ENCODE measurements at places on chromosomes 3 and 15.

DNA sequence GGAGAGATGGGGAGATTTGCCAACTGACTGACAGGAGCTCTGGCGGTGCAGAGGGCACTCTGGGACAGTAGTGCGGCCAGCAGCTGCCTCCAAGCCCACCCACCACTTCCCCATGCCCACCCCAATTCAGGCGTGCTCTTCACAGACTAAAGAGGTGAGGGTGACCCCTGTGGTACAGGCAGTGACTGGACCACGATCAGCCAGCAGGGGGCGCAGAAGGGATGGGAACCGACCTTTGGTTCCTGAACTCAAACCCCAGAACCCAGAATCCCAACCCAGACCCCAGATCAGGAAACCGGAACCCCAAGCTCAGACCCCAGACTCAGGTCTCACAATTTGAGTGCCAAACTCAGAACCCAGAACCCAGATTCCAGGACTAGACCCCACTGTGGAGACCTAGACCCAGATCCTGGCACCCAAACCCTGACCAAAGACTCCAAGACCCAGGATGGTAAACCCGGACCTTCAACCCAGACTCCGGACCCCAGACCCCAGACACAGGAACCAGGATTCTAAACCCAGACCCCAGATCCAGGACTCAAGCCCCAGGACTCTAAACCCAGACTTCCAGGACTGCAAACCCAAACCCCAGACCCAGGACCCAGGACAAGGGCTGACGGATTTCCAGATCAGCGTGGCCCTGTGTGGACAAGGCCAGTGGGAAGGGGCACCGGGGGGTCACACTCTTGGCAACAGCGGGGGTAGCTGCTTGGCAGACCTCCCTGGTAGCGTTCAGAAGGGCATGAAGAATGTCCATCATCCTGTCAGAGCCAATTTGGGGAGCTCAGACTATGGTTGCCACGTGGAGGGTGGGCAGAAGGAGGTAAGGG is 3.7 kb upstream of the MYL3 start:
- DNase-seq = peak; percentile 83

GRCh38 chr3:140187656-140188221 is 252.8 kb downstream of the CLSTN2 start:
- DNase-seq = no peak

DNA sequence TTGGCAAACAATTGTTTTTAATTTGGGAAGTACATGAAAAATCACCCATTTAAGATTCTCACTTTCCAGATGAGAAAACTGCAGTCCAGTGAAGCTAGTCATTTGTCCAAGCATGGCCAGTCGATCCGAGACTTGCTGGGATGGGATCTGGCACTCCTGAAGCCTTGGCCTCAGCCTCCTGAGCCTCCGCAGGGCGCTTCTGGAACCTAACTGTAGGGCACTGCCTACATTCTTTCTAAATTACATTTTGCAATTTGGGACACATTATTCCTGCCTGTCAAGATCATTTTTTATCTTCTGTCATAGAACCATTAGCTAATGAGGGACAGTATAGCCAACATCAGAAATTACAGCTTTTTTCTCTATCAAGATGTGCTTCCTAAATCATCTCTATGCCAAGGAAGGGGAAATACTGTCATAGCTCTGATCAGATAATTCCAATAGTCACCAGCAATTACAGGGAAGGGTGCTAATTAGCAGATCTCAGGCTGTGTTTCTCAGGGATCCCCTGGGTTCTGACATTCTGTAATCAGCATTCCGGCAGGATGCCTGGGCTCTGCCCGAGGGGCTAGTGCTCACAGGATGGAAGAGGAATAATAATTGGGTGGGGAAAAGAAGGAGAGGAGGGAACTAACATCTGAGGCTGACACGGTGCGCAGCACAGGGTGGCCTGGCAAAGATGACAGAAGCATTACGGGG is 28.3 kb downstream of the ANAPC13 start:
- no peak for DNase-seq

GRCh38 chr3:150583028-150583427 is 20.1 kb upstream of the SELENOT start:
- no peak for DNase-seq

GRCh38 chr3:31226346-31226745 is 306.4 kb upstream of the STT3B start:
- DNase-seq = no peak

GRCh38 chr3:115836944-115837343 is 213.6 kb downstream of the GAP43 start:
- no peak for DNase-seq

DNA sequence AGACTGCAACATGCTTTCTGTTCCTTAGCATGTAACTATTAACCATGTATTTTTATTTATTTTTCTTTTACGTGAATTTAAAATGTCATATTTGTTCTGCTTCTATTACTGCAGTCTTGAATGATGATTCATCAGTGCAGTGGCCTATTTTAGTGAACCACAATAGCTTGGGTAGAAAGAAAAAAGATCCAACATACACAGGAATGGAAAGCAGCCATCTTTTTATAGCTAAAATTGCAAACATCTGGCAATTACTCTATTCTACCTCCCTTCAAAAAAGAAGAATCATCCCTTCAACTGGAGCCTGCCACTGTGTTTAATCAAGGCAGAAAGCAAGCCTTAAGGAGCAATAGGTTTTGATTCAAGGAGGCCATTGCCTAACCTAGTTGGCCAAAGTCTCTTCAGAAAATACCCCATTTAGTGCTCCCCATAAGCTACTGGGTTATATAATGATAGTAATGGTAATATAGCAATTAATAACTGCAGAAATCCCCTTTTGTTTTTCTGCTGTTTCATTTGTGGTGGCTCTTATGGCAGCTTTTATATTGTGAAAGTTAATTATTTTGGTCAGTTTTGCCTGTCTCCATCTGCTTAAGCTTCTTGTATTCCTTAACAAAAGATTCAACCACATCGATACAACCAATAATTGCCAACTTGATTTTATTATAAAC is 267.3 kb downstream of the LPP start:
- DNase-seq = peak; percentile 21

GRCh38 chr15:28786521-28786920 is 61.9 kb downstream of the GOLGA6L7 start:
- DNase-seq = no peak

GRCh38 chr15:69616558-69616957 is 163.9 kb downstream of the RPLP1 start:
- no peak for DNase-seq

DNA sequence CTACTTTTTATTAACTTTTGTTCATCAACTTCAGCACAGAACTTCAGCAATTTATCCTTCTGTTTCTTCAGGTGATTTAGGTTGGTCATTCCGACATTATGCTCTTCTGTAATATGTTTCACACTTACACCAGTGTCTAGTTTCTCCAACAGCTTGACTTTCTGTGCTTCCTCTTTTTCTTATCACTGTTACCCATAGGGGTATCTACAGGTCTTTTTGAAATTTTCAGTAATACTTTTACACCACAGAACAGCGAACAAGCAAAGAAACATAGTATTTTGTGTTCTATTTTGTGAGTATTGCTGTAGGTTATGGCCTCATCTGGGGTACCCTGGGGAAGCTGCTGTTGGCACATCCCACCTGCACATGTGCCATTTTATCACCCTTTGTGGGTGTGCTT is 260.7 kb downstream of the NSUN3 start:
- no peak for DNase-seq

GRCh38 chr15:38611228-38611627 is 46.6 kb upstream of the RASGRP1 start:
- DNase-seq = no peak

DNA sequence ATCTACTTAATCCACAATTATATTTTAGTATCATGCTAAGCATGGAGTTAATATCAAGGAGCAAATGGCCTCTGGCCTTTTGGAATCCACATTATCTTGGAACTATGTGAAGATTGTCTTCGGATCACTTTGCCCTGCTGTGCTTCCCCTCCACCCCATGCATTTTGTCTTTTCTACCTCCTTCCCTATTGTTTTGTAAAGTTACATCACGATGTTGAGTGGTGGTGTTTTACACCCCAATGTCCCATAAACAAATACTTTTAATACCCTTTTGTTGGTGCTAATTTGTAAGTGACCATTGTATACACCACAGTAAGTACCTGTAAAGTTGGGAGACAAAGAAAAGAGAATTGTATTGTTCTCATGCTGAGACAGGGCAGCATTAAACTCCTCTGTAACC is 258.4 kb upstream of the ZNF717 start:
- DNase-seq = no peak

- no peak for DNase-seq
Observed at GRCh38 chr3:12983319-12983718, 89.9 kb downstream of the IQSEC1 start.

DNA sequence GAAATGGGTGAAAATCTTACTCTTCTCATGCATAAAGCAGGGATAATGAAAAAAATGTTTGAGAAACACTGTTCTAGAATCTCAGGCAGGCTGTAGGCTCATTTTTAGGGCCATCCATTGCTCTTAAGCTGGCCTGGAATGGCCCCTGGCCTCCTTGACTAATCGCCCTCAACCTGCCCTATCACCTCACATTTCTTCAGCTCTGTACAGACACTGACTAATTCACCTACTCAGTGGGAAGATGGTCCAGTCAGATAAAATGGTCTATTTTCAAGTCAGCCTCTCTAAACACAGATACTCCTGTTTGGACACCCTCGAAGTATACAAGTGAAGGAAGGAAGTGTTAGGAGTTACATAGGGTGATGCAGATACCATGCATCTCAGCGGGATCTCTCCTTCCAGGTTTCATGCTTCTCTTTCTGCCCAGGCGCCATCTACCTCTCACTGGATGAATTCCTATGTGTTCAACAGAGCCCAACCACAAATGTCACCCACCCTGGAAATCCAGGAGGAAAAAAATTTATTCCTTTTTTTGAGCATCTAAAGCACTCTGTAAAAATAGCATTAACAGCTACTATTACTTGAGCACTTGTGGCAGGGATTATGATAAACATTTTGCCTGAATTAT is 12.1 kb downstream of the FMN1 start:
- DNase-seq = no peak

- DNase-seq = no peak
Observed at GRCh38 chr15:30990446-30991254, 778 bp downstream of the MTMR10 start.

GRCh38 chr3:64174328-64174727 is 50.9 kb downstream of the PRICKLE2 start:
- DNase-seq = no peak

- DNase-seq = no peak
Observed at GRCh38 chr3:71989165-71989564, 204.2 kb upstream of the PROK2 start.

DNA sequence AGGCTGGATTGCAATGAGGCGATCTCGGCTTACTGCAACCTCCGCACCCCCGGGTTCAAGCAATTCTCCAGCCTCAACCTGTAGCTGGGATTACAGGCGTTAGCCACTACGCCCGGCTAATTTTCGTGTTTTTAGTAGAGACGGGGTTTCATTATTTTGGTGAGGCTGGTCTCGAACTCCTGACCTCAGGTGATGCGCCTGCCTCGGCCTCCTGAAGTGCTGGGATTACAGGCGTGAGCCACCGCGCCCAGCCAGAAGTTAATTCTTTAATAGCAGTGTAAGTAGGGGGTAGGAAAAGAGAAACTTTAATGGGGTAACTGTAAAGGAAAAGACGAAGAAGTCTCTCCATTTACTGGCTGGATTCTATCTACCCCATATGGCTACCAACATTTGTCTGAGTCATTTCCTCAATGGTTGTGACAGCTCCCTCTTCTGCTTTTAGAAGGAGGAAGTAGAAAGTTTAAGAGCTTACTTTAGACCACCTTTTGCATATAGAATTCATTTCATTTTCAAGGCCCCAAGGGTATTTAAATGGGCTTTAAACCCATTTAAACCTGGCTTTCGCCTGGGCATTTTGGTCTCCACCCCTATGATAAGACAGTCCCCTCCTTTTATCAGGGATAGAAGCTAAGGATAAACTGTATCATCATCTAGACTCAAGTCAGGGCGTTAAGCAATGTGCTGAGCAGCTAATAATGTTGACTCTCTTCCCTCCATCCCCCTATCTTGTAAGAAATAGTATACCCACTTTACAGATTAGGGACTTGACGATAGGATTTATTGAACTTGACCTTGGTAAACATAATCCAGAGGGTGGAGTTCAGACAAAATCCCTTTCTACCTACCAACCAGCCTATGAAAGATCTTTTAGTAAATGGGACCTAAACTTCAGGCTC is 1.1 kb upstream of the CDV3 start:
- DNase-seq = no peak

DNA sequence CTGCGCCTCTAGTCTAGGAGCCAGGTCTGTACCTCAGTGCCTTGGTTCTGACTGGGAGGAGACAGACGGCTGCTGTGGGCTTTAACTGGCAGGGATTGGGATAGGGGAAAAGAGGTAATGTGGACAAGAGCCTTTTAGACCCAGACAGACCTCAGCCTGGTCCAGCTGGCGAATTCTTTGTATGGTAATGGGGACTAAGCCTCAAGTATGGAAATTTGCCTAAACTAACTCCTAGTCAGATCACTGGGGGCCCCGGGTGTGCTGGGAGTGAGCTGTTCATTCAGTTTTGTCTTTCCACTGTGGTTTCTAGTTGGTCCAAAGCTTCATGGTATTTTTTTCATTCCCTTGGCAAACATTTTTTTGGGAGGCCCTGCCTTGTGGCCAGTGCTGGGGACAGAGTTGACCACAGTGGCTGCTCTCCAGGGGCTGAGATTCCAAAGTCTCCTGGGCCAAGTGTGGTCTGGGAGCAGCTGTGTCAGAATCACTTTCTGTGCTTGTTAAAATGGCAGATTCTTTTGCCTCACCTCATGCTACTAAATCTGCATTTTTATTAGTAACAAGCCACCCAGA is 261.4 kb upstream of the C2CD4B start:
- no peak for DNase-seq

DNA sequence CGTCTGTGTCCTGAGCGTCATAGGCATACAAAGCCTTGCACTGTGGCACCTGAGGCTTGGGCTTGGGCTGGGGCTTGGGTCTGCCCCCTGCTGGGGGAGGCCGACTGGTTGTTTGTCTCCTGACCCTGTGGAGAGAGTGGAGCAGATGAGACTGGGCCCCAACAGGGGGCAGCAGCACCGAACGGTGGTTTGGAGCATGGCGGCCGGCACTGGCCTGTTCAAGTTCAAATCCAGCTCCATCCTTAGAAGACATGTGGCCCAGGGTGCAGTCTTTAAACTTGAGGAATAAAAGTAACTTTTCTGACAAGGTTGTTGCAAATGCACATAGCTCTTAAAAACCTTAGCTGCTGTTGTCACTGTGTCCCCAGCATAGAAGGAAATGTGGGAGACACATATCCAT is 33.3 kb downstream of the CCNB2 start:
- no peak for DNase-seq

DNA sequence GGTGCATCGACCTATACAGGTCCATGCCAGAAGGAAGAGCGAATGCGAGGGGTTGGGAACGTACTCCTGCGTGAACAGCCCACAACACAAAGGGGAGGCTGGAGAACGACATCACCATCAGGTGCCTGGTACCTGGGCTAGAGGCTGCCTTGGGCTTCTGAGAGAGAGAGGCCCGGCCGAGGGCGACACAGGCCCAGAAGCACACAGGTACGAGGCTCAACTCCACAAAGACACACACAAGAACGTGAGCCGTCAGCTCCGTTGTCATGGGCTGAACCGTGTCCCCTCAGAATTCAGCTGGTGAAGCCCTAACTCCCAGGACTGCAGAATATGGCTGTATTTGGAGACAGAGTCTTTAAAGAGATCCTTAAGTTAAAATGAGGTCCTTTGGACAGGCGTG is 134.3 kb downstream of the ATP10A start:
- no peak for DNase-seq
